ENCODE measurements at places on chromosomes 2 and 18.

- DNase-seq: no peak
Measured at GRCh38 chr2:164898475-164898874, 56.9 kb downstream of the SLC38A11 start.

DNA sequence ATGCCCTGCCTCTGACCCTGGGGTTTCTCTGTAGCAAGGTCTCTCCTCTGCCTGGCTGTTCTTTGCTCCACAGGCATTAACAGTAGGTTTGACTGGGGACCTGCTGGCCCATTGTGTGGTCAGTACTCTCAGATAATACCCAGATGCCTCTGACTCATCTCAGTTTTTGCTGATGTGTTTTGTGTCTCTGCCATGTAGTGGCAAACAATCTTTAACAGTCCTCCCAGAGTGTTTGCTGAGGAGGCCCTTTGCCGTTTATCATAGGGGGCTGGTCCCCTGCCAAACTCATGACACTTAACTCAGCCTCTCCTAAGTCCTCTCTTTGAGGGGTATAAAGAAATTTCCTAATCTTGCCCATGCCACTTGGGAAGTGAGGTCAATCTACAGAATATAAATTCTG is 793.7 kb upstream of the FANCL start:
- no peak for DNase-seq

DNA sequence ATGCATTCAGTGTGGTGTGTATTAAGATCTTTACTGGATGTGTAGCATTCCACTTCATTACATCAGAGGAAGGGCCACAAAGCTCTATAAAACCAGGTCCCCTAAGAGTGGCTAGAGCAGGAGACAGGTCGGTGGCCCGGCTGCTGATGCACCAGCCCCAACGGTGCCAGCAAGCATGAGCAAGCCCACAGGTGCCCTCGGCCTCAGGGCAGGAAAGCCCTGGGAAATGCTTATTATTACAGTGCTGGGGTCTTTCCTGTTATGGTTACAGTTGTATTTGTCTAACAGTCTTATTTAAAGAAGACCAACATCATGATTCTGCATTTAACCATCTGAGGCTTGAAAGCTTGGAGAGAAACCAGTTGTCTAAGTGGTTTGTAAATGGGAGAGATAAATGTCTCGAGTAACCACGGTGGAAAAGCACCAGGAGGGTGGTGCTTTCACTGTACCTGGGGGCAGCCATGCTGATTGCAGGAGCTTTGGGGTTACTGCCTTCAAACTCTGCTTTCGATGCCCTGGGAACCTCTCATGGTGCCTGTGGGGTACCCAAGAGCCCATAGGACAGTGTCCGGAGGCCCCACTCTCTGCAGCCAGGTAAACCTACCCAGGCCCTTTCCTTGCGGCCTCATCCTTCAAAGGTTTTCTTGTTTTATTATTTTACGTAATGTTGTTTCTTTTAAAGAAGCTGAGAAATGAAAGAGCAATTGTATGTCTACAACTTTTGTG is 133.1 kb downstream of the SH3RF3 start:
- no peak for DNase-seq

- DNase-seq: no peak
Measured at GRCh38 chr2:24724111-24724775, 68.9 kb downstream of the PTRHD1 start.

DNA sequence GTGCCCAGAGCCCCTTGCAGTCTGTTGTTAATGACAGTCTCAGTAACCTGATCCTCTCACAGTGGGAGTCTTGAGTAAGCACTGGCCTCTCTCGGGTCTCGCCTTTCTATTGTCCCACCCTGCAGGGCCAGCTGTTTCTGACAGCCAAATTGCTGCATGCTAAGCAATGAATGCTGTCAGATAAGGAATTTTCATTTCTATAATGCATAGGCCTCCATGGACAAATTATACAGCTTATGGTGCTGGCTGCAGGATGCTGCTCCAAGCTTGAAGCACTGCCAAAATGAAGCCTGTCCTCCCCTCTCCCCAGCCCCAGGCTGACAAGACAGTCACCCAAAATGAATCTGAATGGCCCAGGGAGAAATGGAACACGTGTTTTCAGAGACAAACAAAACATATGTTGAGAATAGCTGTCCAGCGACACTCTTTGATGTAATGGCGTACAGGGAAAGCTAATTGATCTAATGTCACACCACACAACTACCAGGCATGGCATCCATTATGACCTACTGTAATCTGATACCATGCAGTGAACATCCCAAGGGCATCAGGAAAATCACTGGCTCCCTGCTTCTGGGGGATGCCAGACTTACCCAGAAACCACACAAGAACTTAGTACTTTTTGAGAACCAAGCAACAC is 36.8 kb downstream of the ACVR1 start:
- no peak for DNase-seq

DNA sequence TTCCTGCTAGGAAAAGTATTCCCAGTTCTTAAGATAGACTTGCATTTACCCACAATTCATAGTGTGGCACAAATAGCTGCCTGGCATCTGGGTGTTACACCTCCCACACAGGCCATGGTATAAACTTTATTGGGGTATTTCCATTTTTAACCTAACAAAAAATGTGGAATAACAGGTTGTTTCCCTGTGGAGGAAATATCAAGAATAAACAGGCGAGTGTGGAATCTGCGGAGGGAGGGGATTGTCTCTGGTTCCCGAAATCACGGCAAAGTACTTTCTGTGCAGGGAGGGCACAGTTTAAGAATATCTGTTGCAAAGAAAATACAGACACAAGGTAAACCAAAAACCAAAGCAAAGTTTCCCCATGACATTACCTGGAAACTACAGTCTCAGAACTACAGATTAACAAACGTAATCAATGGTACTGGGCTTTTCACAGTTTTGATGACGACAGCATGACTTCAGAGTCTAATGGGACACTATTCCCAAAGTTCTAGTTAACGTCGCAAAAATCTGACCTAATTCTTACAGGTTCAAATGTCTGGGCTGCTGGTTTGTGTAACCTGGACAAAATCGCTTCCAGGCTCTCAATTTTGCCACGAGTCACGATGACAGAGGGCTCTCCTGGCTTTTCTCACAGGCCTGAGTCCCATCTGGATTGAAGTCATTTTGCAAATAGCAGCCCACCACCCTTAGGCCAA is 1.4 kb downstream of the STARD7 start:
- DNase-seq: no peak

DNA sequence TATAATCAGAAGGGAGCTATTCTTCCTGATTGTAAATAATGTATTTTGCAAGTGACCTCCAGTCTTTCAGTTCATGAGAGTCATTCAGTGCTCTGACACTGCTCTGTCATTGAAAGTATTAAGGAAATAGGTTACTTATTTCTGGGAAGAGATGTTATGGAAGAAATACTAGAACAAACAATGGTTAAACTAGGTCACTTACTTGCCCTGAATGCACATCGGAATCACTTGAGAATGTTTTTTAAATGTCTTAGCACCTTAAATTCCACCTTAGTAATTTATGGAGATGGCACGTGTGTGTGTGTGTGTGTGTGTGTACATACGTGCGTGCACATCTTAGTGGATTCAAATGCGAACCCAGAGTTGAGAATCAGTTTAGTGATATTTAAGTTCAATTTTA is 126.6 kb upstream of the KCNH7 start:
- no peak for DNase-seq

DNA sequence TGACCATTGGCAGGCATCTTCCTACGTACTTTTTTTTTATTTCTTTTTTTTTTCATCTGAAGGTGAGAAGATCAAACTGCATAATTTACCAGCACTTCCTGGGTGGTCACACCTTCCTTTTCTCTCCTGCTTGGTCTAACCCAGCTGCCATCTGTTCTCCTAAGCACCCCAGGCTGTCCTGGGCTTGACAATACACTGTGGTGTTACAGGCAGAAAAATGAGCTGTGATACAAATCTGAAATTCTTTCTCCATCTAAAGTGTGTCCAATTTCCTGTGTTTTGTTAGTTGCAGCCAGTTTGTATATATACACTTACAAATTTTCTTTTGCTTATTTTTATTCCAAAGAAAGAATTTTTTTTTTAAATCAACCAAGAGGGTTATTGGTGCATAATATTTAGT is 786.0 kb upstream of the ZEB2 start:
- no peak for DNase-seq

Measured in activated T-helper 2 cell treated with anti-CD3 and anti-CD28 coated beads, Interferon-gamma antibody, Interleukin-2, Interleukin-4, amounts not matched to agents 10 μg/mL and 5 μg/mL and 100 μg/mL, durations not matched to agents 14 hours and 24 hours and 36 hours (primary cell).